NCI-H2171 (cell line): ENCODE measurements at places on chromosomes 13 and 19.

DNA sequence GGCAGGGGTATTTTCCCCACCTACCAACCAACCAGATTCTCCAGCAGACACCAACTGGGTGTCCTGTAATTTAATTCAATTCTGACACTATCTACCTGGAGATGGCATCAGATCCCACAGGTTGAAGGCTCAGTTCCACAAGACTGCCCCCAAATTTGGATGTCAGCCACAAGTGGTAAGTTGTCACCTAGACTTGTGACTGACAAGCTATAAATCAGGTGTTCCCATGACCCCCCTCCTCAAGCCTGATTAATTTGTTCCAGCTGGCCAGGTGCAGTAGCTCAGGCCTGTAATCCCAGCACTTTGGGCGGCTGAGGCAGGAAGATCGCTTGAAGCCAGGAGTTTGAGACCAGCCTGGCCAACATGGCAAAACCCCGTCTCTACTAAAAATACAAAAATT is 10.6 kb upstream of the HAUS5 start:
- no peak for DNase-seq

GRCh38 chr19:42831221-42832019 is 48.1 kb downstream of the PSG1 start:
- DNase-seq, result no peak

- DNase-seq, result no peak
Measured at GRCh38 chr13:81406639-81407292, 1065.8 kb upstream of the SPRY2 start.

GRCh38 chr13:101139081-101139480 is 277.2 kb downstream of the NALCN start:
- no peak for DNase-seq

GRCh38 chr19:53161123-53161522 is 2.3 kb upstream of the ZNF347 start:
- DNase-seq, result no peak

DNA sequence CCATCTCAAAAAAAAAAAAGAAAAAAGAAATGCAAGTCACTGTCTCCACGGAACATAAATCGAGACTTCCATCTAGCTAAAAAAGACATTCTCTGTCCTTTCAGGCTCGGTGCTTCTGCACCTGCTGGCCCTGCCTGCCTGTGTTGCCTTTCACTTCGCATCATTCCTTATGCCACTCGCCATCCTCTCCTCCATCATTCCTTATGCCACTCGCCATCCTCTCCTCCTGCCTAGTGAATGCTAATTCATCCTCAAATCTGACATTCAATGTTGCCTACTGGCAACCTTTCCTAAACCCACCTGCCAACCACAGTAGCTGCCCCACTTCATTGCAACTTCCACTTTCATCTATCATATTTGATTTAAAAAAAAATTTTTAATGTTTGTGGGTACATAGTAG is 36.7 kb downstream of the KCTD12 start:
- no peak for DNase-seq

DNA sequence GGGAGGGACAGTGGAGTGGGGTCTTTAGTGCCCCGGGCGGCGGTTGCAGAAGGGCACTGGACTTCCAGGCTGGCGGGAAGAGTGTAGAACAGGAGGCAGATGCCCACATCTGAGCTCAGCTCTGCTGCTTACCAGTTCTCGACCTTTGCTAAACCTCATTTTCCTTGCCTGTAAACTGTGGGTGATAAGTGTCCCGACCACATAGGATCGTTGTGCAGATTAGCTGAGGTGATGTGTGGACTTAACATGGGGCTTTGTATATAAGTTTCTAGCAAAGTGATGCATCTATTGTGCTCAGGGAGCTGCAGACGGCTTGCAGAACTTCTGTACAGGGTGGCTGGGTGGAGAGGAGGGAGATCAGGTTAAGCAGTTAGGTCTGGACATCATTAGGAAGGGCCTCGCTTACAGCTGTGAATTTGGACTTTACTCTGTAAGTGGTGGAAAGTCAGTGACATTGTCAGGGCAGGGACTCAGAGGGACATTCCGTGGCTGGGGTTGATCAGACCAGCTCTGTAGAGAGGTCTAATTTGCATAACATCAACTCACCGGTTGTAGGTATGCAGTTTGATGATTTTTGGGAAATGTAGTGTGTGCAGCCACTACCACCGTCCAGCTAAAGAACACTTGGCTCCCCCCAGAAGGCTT is 70.0 kb downstream of the SPATA13 start:
- DNase-seq, result no peak

- no peak for DNase-seq
Measured at GRCh38 chr19:14439014-14439413, 5.9 kb downstream of the PKN1 start.

DNA sequence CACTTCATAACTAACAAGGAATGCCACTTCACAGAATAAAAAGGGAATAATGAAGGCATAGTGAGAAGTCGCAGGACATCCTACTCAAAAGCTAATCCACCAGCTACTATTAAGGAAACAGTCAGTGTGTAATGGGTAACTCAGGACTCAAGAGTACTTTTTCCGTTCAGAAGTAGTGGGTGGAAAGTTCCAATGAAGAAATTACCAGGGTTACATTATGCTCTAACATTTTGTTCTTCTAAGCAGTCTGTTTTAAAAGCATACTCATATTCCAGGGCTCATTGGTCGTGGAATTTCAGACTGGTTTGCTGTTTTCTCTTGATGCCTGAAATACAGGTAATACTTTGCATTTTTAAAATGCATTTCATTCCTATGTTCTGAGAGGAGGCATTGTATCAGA is 222.4 kb upstream of the IRS2 start:
- DNase-seq, result no peak

DNA sequence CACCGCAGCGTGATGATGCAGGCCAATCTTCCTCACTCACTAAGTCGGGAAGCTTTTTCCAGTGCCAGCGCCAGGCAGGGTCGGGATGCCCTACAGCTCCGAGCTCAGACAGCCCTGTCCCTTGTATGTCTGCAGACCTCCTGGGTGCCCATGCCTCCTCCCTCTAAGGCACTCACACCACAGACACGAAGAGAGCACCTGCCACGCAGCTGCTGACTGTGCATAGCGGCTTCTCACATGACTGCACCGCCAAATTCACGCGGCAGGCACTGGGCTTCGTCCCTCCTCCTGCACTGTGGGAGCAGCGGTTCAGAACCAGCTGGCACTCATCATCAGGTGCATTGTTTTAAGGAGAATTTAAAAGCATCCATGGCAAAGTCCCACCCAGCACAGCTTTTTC is 88.1 kb downstream of the SLC7A1 start:
- DNase-seq, result peak; percentile 13

DNA sequence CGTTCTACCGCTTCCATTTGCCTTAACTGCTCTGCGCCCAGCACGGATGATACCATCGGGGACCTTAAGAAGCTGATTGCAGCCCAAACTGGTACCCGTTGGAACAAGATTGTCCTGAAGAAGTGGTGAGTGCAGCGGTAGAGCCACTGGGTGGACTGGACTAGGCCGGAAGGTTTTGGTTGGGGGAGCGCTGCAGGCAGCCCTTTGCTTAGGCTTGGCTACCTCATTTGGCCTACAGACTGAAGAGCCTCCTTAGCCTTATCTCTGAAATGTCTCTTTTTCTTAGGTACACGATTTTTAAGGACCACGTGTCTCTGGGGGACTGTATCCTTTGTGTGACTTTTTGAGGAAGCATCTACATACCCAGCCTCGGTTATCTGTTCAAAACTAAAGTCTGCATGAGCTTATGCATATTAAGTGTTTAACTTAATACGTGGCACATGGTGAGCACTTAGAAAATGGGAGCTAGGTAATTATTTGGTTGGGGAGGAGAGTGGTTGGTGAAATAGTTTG is 889 bp downstream of the UBL5 start:
- DNase-seq, result no peak

DNA sequence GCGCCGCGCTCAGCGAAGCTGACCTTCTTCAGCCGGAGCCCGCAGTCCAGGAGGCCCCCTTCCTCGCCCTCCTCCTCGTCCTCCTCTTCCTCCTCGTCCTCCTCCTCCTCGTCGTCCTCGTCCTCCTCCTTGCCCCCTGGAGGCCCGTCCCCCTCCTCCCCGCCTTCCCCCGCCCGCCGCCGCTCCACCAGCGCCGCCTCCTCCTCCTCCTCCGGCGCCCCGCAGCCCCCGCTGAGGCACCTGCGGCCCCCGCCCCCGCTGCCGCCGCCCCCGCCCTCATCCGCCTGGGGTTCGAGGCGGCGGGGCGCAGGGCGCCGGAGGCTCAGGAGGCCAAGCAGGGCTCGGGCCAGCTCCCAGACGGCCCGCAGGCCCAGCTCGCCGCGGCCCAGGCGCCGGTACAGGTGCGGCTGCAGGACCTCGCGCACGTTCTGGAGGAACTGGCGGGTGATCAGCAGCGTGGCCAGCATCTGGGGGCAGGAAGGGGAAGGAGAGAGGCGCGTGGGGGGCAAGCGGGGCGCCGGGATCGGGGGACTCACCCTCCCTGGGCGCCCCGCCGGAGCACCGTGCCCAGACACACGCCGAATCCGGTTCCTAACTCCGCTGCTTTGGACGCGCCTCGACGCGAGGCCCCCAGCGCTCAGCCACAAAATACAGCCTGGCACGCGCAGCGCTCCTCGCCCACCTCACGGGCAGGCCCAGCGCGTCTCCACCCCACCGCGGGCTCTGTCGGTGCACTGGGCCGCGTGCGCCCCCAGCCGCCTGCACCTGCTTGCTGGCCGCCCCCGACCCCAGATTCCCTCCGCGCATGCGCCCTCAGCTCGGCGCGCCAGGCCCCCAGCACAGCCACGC is 5.9 kb downstream of the ANO8 start:
- no peak for DNase-seq

DNA sequence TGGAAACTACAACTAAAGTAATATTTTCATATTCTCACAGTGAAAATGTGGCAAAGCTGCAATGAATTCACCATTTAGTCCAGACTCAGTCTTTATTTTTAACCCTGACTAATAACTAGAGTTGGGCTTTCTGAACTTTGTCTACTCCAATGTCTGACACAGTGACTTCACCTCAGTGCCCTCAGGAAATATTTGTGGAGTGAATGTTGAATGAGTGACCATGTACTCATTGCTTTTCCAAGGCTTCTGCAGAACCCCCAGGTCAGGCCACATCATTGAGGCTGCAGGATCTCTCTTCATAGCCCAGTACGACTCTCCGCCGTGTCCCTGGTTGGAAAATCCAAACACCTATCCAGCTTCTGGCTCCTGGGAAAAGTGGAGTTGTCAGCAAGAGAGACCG is 1.8 kb downstream of the ZNF175 start:
- DNase-seq, result no peak

GRCh38 chr13:100646030-100646673 is 28.4 kb downstream of the TMTC4 start:
- DNase-seq, result peak; percentile 18

- DNase-seq, result peak; percentile 47
Measured at GRCh38 chr19:12035220-12036172, at the start of gene ZNF433. TSS of gene ZNF433 (minus strand) at chr19:12035679. CDS start at chr19:12035539, 140 bp downstream.

DNA sequence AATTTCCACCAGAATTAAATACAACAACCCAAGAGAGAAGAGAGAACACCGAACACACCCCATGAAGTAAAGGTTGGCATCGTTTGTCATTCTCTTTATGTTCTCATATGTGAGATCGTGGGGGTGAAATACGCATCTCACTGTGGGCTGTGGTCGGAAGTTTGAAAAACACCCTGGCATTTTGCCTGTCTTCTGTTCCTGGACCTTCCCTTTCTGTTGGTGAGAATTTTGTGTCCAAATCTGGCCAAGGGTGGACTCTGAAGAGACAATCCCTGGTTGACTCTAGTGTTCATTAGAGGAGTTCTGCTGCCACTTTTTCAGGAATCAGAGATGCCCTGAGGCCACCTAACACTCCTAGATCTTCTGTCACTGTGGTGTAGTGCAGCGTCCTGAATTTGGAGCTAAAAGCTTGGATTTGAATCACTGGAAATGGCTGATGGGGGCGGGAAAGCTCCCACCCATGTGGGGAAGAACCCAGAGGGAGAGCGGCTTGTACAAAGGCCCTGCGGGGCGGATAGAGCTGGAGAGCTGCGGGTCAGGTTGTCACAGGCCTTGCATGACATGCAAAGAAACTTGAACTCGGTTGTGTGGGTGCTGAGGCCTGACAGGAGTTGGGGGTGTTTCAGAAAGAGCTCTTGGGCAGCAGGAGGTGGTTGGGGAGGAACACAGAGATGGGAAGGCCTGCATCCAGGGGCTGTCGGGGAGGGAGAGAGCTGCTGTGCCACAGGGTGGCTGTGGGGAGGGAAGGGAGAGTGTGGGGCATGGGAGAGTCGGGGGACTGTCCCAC is 11.1 kb upstream of the SPATA13 start:
- no peak for DNase-seq

DNA sequence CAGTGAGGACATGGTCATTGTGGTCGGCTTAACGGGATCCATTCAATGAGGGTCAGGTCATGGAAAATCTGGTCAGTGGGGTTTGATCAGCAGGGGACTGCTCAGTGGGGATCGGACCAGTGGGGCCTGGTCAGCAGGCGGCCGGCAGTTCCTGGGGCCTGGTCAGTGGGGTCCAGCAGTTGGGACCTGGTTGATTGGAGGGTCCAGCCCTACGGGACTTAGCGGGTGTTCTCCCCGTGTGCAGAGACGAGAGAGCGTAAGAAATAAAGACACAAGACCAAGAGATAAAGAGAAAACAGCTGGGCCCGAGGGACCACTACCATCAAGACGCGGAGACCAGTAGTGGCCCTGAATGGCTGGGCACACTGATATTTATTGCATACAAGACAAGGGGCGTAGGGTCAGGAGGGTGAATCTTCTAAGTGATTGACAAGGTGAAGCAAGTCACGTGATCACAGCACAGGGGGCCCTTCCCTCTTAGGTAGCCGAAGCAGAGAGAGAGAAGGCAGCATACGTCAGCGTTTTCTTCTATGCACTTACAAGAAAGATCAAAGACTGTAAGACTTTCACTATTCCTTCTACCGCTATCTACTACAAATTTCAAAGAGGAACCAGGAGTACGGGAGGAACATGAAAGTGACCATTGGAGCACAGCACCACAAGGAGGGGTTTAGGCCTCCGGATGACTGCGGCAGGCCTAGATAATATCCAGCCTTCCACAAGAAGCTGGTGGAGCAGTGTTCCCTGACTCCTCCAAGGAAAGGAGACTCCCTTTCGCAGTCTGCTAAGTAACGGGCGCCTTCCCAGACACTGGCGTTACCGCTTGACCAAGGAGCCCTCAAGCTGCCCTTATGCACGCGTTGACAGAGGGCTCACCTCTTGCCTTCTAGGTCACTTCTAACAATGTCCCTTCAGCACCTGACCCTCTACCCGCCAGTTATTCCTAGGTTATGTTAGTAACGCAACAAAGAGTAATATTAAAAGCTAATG is 62.1 kb upstream of the TPM4 start:
- DNase-seq, result no peak

GRCh38 chr19:7505682-7506384 is 10.1 kb upstream of the ZNF358 start:
- DNase-seq, result peak; percentile 65
